ENCODE measurements at places on chromosomes 1 and 21.

GRCh38 chr1:220696863-220697231, 6.7 kb downstream of the C1orf115 start:
- no peak for DNase-seq

DNA sequence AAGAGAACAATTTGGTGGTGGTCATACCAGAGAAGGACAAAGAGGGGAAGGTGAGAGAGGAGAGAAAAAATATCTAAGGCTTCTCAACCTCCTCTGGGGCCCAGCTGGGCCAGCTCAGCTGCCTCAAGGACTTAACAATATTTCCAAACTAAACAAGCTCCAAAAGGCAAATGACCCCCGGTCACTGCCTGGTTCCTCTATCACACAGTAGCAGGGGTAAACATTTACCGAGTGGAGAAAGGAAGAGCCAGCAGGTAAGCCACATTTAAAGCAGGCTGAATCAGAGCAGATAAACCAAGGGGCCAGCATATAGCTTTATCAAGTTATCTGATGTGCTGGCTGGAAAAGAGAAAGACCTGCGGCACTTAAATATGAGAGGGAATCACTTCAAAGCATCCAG, 102.1 kb downstream of the KCND3 start:
- no peak for DNase-seq

DNA sequence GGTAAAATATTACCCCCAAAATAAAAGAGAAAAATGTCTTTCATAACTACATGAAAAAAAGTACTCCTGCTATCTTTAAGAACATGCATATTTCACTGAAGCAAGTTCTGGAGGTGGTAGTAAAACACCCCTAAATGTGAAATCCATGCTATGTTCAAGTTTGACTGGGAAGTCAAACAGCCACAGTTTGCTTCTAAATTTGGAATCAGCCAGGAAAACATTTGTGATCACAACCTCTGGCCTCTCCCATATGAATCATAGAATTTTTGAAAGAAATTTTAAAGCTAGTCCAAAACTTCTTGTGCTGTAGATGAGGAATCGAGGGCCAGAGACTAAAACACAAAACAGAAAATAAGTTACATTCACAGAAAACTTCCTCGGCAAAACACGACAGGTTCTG, 6.6 kb downstream of the SORT1 start:
- DNase-seq = no peak

GRCh38 chr1:65209005-65209885, 61.2 kb downstream of the AK4 start:
- DNase-seq = no peak

GRCh38 chr1:64363111-64363510, 106.8 kb upstream of the CACHD1 start:
- DNase-seq = no peak

DNA sequence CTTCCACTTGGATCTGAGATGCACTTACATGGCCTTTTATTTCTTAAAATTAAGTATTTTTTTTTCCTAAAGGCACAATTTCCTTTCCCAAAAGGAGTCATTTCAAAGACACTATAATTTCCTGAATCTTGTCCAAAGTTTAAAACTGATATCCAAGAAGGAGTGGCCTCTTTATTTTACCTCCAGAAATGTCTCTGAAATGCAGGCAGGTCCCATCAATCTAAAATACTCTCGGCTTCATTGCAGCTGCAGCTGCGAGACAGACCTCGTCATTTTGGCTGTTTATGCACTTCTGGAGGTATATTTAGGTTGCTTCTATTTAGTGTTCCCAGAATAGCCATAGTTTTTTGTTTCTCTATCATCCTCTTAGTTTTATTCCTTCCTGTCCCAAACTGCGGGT, 172.7 kb upstream of the COA6 start:
- DNase-seq = no peak

DNA sequence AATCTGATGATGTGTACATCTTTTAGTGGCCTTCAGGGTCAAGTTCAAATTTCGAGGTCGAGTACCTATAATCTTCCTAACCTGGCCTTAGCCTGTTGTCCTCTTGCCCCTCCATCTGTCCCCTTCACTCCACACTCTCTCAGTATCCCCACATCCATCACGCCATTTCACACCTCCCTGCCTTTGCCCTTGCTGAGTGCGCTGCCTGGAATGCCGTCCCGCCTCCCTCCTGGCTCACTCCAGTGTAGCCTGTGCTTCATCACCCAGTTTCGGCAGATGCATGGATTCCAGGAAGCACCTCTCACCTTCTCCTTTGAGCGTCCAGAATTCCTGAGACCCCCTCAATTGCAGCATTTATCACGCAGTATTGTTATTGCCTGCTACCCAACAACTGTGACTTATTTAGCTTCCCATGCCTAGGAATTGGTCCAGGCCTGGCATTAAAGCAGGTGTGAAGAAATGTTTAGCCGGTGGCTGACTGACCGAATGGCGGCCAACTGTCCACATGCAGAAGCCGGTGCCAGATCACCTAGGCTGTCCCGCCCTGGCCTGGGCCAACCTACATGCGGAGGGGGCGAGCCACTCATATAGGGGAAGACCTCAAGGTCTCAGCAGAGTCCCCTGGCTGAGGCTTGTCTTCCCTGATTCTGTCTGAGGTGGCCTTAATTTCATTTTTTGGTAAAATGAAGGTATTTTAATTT, 34.5 kb downstream of the MYOM3 start:
- no peak for DNase-seq

- no peak for DNase-seq
Observed at GRCh38 chr1:176494436-176494835, 31.5 kb downstream of the PAPPA2 start.

- no peak for DNase-seq
Observed at GRCh38 chr1:12594966-12595756, 22.8 kb downstream of the DHRS3 start.

- no peak for DNase-seq
Observed at GRCh38 chr1:210293171-210293607, 35.5 kb upstream of the HHAT start.

DNA sequence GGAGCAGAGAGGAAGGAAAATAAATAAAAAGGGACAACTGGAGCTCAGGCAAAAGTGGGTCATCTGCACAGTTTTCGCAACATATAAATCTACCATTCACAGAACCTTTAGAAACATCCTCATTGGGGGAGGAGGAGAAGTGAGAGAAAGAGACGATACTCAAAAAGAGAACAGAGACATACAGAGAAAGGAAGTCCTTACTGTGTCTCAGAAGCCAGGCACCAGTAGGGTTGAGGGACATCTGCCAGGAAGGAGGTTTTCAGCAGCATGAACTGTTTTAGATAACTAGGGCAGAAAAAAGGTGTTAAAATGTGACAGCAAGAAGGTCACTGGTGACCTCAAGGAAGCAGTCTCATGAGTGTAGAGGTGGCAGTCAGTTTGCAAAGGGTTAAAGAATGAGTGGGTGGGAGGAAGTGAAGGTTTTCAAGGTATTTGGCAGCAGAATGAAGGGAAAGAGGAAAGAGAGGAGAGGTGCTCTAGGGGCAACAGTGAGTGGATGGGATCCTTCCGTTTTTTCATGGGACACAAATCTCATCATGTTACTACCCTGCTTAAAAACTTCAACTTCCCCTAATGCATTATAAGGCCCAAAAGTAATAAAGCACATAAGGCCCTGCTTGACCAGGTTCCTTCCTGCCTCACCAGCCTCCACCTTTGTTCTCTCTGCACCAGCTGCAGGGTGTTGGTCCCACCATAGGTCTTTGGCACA, 9.5 kb downstream of the JAK1 start:
- no peak for DNase-seq

DNA sequence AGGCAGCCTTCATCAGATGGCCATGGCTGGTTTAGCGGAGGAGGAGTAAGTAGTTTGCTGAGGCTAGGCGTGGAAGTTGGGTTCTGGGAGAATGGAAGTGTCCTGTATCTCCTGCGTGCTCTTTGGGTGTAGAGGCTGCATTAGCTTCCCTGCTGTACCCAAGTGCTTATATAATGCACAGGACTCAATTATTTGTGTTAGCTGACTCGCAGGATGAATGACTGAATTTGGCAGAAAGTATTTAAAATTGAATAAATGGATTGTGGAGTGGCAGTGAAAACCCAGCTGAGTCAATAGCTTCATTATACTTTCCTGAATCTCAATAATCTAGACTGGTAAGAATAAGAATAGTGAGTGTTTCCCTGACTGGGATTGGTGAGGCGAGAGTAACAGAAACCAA, 13.8 kb downstream of the DNTTIP2 start:
- DNase-seq = no peak

DNA sequence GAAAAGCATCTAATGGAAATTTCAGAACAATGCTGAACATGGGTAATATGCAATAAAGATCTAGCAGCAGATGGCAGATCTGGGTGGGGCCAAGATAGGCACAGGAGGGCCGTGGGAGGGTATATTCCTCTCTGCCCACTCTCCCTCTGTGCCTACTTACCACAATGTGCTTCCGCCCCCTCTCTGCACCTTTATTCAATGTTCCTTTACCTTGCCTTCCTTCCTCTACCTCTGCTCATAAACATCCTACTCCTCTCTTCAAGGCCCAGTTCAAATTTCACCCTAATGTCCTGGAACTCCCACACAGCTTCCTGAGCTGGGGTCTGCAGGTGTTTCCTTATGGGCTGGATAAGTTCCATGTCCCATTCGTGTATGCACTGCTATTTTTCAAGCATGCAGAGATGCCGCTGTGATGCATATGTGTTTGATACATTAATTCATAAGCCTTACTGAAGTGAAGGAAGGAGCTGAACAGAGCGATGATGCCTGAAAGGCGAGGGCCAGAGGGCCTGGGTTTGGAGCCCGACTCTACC, 65.6 kb upstream of the EDEM3 start:
- no peak for DNase-seq

- DNase-seq = no peak
Observed at GRCh38 chr1:198187973-198188588, 31.3 kb downstream of the NEK7 start.

DNA sequence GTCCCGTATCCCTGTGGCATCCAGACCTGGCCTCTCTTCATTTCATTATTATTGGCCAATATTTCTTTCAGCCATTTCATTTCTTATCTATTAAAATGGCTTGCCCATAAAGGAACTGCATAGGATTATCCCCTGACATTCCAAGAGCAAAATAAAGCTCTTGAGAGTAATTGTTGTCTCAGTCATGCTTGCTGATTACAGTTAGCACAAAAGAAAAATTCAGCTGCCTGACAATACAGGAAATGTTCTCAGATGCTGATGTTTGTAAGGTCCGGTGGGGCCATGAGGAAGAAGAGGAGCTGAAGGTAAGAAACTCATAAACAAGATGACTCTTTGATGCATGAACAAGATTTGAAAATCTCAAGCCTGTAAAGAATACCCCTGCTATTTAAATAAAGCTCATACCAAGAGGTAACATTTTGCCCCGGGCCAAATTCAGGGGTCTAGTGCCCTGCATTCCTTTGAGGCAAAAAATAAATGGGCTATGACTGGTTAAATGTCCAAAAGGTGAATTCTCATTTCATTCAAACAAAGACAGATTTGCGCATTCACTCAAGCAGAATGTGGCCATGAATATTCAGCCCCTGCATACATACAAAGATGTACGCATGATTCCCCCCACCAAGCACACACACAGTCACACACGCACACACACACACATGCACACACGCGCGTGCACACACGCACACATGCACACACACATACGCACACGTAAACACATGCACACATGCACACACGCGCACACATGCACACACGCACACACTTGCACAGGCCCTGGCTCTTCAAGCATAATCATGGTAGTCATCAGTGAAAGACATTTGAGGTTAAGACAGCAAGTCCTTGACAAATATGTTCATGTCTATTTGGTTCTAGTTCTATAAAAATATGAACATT, 44.8 kb downstream of the KCNJ15 start:
- DNase-seq = no peak

- DNase-seq = no peak
Observed at GRCh38 chr1:83857103-83857502, 141.8 kb downstream of the TTLL7 start.

GRCh38 chr21:41321211-41321907, 4.8 kb downstream of the FAM3B start:
- DNase-seq = no peak

GRCh38 chr1:77506771-77507170, 175.7 kb downstream of the ZZZ3 start:
- no peak for DNase-seq
